NCI-H2029 (cell line): ENCODE measurements at places on chromosomes 16 and 17.

DNA sequence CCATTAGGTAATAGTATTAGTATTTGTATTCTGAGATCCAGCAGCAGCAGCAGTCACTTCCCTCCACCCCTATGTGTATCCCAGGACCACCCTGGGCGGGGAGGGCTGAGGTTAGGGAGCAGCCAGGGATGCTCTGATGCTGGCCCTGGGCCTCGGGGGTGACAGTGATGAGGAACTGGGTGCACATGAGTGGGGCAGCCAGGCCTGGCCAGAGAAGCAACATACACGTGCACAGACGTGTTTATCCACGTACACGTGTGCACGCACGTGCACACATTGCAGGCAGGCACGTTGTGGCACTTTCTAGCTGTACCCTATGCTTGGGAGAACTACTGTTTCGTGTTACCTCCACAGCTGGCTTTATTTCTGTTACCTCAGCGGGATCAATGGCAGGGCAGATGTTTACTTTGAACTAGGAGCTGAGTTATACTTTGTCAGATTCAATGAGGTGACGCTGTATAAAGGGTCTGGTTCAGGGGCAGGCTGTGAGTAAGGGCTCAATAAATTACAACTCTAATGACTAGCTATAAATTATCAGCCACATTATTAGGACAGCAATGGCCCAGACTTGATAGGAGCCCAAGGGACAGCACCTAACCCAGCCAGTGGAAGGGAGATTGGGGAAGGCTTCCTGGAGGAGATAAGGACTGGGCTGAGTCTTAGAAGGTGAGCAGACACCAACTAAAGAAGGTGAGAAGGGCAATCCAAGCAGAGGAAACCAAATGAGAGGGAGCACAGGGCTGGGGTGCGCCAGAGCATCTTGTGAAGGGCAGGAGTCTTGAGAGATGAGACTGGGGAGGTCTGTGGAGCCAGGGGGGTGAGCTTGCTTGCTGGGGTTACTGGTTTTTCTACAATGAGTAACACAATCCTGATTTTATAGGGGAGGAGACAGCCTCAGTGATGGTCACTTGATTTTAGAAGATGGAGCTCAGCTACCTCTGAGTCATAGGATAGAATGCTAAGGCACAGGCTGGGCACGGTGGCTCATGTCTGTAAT lies 22.4 kb upstream of the CA4 start:
- DNase-seq: no peak

- DNase-seq: no peak
These were observed 284.6 kb upstream of the CDH5 start for GRCh38 chr16:66081775-66082366.

DNA sequence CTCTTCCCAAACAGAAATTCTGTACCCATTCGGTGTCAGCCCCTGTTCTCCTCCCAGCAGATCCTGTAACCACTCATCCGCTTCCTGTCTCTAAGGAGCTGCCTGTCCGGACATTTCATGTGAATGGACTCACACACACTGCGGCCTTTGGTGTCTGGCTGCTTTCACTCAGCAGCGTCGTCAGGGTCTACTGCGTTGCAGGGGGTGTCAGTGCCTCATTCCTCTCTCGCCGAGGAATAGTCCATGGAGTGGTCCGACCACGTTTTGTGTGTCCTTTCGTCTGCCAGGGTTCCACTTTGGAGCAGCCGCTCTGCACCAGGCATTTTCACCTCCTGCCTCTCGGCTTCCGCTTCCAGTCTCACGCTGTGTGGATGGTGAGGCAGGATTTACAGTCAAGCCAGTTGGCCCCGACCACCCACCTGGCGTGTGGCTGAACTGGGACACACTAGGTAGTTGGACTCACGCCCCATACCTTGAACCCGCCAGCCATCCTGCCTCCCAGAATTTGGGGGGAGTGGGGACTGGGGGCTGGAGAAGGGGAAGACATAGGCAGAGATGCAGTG lies 188.2 kb upstream of the CIBAR2 start:
- DNase-seq: no peak

DNA sequence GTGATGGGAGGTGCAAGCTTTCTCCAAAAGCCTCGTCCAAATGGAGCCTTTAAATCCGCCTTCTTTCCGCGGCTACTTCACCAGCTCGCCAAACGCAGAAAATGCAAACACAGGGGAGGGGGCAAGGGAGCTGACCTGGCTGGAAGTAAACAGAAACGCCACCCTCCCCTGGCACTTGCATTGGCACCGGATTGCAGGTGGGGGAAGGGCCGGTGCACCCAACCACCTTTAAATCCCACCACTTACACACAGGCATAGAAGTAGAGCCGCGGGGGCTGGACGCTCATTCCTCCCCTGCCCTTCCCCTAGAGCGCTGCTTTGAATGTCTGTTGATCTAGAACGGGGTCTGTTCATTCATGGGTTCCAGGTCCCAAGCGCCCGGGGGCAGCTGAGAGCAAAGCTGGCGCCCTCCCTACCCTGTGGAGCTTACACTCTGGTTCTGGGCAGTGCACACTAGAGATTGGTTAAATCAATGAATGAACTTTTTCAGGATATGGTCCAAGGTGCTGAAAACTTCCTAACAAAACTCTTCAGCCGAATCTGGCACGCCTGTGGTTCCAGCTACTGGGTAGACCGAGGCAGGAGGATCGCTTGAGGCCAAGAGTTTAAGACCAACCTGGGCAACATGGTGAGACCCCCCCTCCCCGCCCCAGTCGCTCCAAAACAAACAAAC lies 920 bp upstream of the ZCCHC14 start:
- no peak for DNase-seq

DNA sequence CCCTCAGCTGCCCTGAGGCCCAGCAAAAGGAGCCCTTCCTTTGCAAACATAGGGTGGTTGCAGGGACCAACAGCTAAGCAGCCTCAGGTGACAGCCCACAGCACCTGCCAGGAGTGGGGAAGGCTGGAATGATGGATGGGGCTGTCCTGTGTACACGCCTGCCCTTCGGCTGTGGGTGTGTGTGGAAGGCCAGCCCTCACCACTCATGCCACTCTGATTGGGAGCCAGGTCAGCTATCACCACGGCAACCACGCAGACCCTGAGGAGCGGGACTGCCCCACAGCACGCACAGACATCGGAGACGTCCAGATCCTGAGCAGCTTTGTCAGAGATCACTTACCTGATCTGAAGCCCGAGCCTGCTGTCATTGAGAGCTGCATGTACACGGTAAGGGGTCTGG lies 11.9 kb downstream of the PIPOX start:
- DNase-seq: no peak

DNA sequence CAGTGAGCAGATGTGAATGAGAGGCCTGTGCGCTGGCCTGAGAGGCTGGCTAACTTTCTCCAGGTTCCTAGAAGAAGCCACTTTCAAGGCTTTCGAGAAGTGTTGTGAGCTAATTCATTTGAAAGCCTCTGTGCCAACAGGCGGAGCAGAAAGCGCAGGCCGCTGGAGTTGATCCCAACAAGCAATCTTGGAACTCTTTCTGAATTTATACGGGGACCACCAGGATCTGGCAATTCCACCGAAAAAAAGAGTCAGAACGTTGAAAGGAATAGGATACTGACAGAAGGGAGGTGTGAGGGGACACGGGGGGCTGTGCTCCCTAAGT lies 71.3 kb upstream of the METRNL start:
- no peak for DNase-seq

DNA sequence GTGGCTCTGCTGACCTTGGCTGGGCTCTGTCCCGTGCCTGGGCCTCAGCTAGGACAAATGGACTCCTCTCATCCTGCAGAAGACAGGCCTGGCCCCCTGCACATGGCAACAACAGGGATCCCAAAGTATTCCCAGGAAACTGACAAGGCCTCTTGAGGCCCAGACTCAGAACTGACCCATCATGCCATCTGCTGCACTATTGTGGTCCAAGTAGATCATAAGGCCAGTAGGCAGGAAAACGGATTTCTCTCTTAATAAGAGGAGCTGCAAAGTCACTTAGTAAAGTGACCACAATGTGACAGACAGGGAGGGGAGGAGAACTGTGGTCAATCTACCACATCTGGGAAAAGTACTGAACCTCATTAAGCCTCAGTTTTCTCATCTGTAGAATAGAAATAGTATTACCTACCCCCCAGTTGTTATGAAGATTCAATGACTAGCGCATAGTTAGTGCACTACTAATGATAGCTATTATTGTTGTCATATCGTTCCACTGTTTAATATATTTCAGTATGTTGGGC lies 62.1 kb upstream of the TNRC6A start:
- no peak for DNase-seq

DNA sequence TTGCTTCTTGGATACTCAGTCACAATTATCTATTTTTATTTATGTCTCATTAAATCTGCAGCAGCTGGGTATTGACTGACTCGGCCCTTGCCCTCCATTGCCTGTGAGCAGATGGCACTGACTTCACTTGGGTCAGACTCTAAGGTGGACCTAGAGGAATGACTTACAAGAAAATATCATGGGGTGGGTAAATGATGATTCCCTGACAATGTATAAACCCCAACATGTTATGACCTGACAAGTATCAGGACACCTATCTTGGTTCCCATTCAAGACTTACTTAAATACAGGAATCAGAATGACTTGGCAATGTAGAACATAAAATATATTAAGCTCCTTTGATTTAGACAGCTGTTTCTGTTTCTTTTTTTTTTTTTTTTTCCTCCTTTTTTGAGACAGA lies 953.5 kb downstream of the CDH11 start:
- no peak for DNase-seq

DNA sequence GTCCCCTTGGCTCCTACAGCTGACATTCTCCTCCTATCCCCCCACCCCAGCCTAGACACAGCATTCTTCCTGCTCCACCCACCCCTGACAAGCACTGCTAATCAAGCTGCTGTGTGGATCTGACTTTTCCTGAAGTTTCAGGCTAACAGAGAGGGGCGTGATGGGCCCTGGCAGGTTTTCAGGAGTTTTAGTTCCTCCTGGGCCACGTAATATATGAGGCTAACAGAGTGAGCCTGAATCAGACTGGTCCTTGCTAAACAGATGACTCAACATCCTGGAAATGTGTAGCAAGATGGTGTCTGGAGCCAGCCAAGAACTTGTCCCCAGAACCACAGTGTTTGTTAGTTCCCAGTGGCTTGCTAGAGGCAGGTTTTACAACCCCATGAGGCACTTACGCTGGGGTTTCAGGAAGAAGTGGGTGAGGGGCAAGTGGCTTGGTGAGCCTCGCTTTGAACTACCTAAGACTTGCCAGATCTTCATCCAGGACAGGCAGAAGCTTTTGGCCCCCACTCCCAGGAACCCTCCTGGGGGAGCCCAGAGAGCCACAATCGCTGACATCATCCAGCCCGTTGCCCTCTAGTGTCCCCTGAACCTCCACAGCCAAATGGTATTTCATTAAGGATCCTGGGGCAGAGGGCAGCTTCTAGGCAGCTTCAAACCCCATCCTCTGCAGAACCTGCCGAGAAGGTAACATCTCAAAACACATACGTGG lies 15.9 kb downstream of the TMEM92 start:
- no peak for DNase-seq
